Activated gamma-delta T cell treated with Interleukin-2 at 50 U/mL for 16 hours (primary cell): ENCODE measurements at places on chromosomes 4 and X.

GRCh38 chr4:5592272-5592671 lies 116.1 kb downstream of the EVC2 start:
- no peak for DNase-seq

GRCh38 chrX:147827070-147827469 lies 84.6 kb upstream of the FMR1 start:
- no peak for DNase-seq

DNA sequence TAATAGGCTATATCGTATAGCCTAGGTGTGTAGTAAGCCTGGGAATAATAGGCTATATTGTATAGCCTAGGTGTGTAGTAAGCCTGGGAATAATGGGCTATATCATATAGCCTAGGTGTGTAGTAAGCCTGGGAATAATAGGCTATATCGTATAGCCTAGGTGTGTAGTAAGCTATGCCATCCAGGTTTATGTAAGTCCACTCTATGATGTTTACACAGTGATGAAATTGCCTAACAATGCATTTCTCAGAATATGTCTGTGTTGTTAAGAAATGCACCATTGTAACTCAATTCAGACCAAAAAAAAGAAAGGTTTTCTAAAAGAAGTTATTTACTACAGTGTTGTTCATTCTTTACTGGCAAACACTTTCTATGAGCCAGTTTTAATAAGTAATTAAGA lies 1387.2 kb downstream of the STIM2 start:
- no peak for DNase-seq

- DNase-seq: no peak
Observed at GRCh38 chr4:26000274-26000950, 86.4 kb downstream of the SMIM20 start.

- no peak for DNase-seq
Observed at GRCh38 chrX:11273544-11273943, 19.7 kb upstream of the AMELX start.

DNA sequence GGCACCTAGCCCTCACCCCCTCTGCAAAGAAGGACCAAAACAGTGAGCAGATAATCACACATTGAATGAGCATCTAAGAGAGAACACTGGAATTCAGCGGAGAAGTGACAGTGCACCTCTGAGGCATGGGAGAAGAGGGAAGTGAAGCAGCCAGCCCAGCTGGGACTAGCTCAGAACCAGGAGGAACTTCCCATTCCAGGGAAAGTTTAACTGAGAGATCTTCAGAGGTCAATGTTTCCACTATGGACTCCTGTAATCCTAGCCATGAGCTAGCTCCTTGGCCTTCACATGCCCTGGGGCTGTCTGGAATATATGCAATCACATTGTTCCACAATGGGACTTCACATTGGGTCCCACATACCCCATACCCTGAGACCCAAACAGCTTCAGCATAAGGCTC lies 24.4 kb downstream of the TLR6 start:
- no peak for DNase-seq

- no peak for DNase-seq
Observed at GRCh38 chrX:118521435-118521834, 25.8 kb downstream of the DOCK11 start.
